Hepatocyte (in vitro differentiated cells): ENCODE measurements at places on chromosomes 11 and 22. TPM values are rescaled to one million over a fixed set of nuclear protein-coding genes. Genes with fewer than 3 reads are reported as not detected.

- DNase-seq, result no peak
These were observed 1486.7 kb downstream of the BRD1 start for GRCh38 chr22:48340727-48341709.

GRCh38 chr11:118046051-118046963, 30.6 kb upstream of the TMPRSS4 start:
- no peak for DNase-seq

DNA sequence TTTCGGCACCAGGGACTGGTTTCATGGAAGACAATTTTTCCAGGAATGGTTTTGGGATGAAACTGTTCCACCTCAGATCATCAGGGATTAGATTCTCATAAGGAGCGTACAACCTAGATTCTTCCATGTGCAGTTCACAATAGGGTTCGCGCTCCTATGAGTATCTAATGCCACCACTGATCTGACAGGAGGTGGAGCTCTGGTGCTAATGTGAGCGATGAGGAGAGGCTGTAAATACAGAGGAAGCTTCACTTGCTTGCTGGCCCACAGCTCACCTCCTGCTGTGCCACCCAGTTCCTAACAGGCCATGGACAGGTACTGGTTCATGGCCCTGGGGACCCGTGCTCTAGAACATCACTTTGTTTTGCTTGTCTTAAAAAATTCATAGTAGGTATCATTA, 41.8 kb upstream of the AMPD3 start:
- DNase-seq, result no peak

GRCh38 chr22:46598737-46599424, 21.3 kb upstream of the GRAMD4 start:
- no peak for DNase-seq

DNA sequence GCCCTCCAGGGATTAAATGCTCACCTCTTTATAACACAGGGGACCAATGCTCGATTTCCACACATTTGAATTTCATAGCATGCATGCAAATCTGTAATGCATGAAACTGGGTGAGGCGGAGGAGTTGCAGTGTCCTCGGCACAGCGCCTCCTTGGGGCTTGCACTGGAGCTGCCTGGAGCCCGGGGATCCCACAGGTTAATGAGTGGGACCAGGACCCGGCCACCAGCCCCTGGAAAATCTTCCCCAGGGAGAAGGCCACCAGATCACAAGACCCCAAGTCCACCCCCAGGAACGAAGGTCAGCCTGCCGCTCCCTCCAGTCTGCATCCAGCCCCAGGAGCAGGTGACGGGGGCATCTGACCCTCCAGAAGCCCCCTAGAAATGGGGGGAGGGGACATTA, 119.1 kb downstream of the MN1 start:
- no peak for DNase-seq

DNA sequence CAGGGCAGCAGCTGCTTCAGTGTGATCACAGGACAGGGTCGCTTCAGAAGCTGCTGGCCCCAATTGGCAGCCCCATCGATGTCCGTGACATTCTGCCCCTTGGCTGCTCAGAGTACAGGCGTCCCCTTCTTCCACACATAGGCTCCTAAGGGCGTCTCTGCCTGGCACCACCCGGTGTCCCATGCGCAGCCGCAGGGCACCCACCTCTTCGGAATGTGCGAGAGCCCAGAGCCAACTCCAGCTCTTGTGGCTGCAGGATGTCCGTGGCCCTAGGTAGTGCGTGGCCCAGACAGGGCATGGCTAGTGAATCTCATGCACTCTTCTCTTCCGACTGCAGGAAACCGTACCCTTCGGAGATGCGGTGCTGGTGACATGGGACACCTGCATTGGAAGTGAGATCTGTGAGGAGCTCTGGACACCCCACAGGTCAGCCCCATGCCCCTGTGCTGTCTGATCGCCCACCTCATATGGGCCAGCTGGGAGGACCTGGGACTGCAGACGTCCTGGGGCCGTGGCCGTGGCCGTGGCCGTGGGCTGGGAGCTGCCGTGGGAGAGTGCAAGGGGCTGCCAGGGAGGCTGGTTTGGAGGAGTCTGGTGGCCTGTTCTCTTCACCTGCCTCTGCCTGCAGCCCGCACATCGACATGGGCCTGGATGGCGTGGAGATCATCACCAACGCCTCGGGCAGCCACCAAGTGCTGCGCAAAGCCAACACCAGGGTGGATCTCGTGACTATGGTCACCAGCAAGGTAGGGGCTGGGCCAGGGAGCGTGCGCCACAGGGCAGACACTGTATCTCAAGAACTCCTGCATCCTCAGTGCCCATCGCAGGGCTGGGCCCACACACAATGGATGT, 20.2 kb downstream of the NADSYN1 start:
- DNase-seq, result no peak

DNA sequence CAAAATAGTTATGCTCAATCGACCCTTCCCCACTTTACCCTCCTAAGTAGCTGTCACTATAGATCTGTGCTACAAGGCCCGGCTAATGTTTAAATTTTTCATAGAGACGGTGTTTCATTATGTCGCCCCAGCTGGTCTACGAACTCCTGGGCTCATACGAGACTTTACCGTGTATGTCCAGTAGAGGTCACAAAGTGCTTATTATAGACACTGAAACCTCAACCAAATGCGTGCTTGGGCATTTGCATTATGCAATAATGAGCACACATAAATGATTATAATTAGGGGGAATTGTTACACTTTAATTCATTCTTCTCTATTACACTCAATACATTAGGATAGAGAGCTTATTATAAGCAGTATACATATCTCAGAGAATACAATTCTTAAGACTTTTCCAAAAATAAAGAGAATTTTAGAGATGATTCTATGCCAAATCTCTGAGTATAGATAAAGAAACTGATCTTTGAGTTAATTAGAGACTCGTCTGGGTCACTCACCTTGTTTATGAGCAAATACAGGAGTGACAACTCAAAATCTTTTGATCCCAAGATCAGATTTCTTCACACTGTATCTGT, 12.5 kb upstream of the MRPL16 start:
- peak; percentile 73 for DNase-seq

GRCh38 chr22:25636323-25636722, 71.8 kb downstream of the GRK3 start:
- no peak for DNase-seq

DNA sequence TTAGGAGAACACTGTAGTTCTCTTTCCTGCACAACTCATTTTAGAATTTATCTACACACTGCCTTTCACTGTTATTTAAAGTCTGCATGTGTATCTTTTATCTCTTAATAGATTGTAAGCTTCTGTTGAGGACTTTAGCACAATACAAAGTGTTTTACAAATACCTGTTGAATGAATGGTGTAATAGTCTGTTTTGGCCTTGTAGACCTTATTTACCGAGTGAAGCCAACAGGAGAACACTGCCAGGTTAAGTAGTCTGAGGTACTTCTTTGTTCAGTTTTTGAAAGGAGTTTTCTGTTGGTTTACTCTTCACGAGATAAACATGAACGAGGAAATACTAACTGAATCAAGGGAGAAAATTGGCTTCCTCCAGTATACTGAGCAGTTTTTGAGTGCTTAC, 31.0 kb downstream of the SIK2 start:
- peak; percentile 8 for DNase-seq

GRCh38 chr11:125701858-125702621, 21.4 kb upstream of the ACRV1 start:
- DNase-seq, result no peak

DNA sequence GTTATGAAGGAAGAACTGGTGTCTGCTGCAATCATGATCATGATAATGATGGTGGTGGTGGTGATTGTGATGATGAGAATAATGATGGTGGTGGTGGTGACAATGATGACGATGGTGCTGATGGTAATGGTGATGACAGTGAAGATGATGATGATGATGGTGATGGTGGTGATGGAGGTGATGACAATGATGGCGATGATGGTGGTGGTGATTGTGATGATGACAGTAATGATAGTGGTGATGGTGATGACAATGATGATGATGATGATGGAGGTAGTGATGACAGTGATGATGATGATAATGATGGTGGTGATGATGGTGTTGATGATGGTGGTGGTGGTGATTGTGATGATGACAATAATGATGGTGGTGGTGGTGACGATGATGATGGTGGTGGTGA, 52.8 kb upstream of the ANO1 start:
- DNase-seq, result no peak

DNA sequence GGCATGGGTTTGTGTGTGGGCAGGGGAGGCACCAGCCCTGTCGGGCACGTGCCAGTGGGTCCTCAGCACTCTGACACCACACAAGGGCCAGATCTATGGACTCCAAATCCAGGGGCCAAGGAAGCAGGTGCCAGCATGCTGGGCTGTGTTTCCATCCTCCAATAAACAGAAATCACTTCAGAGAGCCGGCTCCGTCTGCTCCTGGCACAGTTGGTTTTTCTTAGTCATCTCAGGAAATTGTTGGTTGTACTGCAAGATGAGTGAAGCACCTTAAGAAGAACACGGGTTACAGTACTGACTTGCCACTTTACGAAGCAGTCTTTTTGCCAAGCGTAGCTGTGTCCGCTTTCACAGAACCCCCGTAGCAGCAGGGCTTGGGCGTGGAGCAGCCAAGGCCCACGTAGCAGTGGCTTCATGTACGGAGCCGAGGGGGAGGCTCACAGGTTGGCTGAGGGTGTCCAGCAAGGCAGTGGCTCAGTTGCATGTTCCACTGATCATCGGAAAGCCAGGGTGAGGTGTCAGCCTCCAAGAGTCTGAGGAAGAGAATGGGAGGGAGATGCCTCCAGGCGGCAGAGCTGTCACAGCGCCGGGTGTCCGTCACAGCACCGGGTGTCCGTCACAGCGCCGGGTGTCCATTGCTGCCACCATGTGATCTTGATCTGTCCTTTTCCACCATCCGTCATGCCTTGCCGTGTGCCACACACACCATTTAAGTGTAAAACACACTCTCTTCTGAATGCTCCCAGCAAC, 314.9 kb downstream of the CTTN start:
- no peak for DNase-seq

DNA sequence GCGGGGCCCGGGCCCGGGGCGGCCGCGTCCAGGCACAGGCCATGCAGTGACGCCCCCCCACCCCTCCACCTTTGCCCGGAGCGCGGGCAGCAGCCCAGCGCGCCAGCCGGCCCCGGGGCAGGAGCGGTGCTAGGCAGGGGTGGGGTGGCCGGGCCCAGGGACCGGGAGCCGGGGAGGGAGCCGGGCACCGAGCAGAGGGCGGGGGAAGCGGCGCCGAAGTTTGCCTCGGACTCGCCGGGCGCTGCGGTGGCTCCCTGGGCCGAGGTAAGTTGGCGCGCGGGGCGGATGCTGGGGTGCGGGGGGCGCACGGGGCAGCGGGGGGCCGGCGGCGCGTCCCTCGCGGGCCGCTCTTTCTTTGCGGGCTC, 332 bp downstream of the TEAD1 start:
- DNase-seq, result no peak

GRCh38 chr11:134277183-134278001, 1.2 kb downstream of the GLB1L3 start:
- DNase-seq, result no peak

GRCh38 chr11:114610984-114611944, 15.7 kb upstream of the NXPE4 start:
- peak; percentile 5 for DNase-seq

DNA sequence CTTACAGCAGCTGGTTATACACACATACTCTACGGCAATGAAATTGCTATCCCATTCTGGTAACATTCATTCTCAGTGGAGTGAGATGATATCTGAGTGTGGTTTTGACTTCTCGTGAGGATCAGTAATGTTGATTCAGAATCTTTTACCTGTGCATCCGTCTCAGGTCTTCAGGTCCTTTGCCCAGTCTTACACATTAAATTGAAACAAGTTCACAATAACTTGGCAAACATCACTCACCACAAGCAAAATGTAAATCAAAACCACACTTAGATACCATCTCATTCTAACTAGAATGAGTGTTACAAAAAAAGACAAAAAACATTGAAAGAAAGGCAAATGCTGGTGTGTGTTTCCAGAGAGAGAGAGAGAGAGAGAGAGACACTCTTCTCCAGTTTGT, 14.0 kb downstream of the RGL4 start:
- DNase-seq, result no peak

GRCh38 chr22:35115515-35115914, 49.6 kb downstream of the ISX start:
- no peak for DNase-seq

DNA sequence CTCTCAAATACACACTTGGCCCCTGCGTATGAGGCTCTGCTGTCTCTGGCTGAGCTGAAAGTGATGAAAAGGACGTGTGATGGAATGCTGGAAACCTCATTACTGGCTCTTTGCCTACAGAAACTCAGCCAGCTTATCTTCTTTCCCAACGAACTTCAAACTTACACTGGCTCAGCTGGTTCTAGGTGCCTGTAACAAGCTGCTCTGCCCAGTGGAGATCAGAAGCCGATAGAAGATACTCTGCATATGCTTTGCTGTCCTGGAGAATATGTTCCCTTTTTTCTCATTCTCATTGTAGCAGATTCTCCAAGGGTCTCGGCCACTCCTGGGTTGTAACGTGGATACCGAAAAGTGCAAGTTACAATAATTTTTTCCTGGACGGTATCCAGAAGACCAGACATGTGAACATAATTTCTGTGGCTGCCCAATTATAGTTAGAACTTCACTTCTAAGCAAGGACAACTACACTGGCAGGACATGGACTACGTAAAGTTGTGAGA, 405.3 kb upstream of the CCDC90B start:
- DNase-seq, result peak; percentile 56

DNA sequence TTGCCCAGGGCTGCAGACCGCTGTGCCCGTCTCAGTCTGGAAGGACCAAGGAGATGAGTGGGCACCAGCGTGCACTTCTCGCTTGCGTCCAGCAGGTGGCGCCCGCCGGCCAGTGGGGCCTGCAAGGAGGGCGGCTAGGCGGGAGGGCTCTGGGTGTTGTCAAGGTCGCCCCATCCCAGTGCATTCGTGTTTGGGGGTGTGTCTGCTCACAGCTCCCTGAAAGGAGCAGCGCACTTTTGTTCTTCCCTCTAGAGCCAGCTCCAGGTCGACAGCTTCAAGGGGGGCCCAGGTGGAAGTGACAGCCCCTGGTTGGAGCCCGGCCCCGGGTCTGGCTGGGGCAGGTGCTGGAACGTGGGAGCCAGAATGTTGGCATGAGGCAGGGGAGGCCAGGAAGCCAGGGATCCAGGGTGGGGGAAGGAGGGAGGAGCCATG, 23.4 kb upstream of the MPPED1 start:
- peak; percentile 86 for DNase-seq

- no peak for DNase-seq
These were observed 187.4 kb downstream of the MN1 start for GRCh38 chr22:27614006-27614649.

DNA sequence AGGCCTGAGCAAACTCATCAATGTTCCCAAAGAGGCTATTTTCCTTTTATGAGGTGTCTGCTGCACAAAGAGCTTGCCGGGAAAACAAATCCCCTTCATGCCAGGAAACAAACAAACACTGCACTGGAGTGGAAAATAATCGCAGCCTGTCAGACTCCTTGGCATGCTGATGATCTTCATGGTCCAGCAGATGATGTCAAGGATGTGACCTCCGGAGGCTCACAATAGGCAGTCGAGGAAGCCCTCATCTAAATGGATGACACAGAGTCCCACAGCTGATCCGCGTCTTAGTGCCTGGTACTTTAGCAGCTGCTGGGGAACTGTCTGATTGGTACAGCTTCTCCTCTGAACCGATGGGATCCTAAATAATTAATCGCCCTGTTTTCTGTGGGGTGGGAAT, 187.6 kb downstream of the TENM4 start:
- DNase-seq, result no peak

CCDC87 gene
- total RNA-seq, result 0.36 and 0.53 TPM in 2 replicates

FAM180B gene
- total RNA-seq, result 0.50 TPM in 1 of 2 replicates, not detected in the other

PLAAT3 gene
- 26.9 and 32.4 TPM in 2 replicates for total RNA-seq

PAX6 gene
- total RNA-seq, result 0.12 and 0.70 TPM in 2 replicates

OR52H1 gene
- total RNA-seq, result 0.28 TPM in 1 of 2 replicates, not detected in the other

TRIM34 gene
- 10.5 and 14.6 TPM in 2 replicates for total RNA-seq

ZP1 gene
- total RNA-seq, result 0.12 TPM in 1 of 2 replicates, not detected in the other

ADAMTS8 gene
- 1.9 and 2.3 TPM in 2 replicates for total RNA-seq

TEX12 gene
- total RNA-seq, result 0.50 and 4.4 TPM in 2 replicates

OR52K1 gene
- 0.04 and 0.07 TPM in 2 replicates for total RNA-seq

PYGM gene
- total RNA-seq, result 1.9 and 2.0 TPM in 2 replicates

GPR152 gene
- total RNA-seq, result not detected in 2 replicates

KRTAP5-2 gene
- total RNA-seq, result not detected in 2 replicates
